ENCODE measurements at places on chromosomes 12 and 14.

DNA sequence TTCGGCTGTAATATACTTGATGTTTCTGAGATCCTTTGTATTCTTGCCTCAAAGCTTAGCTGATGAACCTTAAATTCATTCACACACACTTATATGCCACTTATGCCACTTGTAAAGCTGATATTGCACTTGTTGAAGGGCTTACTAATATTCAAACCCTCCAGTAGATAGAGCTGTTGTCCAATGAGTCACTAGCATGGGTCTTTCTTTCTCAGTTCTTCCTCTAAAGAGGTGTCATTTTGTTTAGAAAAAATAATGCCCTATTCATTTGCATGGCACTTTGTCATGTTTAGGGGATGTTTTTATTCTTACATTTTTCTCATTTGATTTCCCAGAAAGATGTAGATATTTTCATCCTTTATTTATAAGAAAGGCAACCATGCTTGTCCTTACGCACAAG, 56.4 kb downstream of the MON2 start:
- DNase-seq: no peak

- no peak for DNase-seq
Measured at GRCh38 chr14:21675566-21675965, 1.9 kb upstream of the OR4E1 start.

DNA sequence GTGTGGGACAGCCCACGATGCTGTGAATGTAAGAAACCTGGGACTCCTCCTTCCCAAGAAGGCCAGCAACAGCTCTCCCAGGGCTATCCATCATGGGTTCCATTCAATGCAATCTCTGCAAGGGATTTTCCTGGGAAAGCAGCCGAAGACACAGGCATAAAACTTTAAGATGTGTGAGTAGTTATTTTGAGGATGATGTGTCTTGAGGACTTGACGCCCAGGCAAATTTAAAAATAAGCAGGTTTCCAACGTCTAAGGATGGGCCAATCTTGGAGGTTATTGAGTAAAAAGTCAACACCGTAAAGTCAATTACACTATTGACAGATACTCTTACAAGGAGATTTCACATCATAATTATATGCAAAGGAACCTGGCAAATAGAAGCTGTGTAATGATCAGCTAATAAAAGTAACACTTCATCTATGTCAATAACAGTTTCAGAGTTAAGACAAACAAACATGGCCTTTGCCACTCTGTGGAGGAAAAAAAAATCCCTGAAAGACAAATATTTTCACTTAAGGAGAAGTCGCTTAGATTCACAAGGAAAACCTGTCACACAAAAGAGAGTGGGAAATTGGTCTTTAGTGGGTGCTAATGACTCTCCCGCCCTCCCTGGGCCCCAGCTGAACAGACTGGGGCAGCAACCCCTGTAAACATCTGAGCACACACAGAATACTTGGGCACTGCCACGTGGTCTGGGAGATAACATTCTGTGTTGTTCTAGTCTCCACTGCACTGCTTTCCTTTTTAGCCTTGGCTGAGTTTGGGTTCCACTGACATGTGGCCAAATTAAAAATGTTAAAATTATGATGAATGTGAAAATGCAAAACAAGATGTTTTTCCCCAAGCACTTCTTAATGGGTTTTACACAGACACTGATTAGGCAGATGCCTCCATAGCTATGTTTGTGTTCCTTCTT, 240.9 kb downstream of the FOXN3 start:
- no peak for DNase-seq

- no peak for DNase-seq
Measured at GRCh38 chr14:92988786-92989755, 66.1 kb downstream of the CHGA start.
